ENCODE measurements at places on chromosomes 4 and X.

DNA sequence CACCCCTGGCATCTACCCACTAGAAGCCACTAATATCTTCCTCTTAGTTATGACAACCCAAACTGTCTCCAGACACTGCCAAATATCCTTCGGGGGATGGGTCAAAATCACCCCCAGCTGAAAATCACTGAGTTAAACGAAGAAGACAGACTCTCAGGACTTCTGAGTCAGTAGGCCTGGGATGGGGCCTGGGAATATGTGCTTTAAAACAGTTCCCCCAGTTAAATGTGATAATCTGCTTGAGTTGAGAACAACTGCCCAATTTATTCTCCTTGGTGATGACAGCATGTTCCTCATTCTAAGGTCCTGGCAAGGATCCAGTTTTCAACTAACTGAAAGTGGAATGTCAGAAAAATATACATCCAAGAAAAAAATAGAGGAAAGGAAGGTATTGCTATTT, 52.4 kb downstream of the CBLL2 start:
- no peak for DNase-seq

- DNase-seq = no peak
Observed at GRCh38 chrX:47578692-47579091, 3.5 kb upstream of the TIMP1 start.

- no peak for DNase-seq
Observed at GRCh38 chr4:78613522-78614321, 62.2 kb downstream of the ANXA3 start.

- DNase-seq = no peak
Observed at GRCh38 chrX:15929194-15929593, 74.6 kb upstream of the AP1S2 start.

DNA sequence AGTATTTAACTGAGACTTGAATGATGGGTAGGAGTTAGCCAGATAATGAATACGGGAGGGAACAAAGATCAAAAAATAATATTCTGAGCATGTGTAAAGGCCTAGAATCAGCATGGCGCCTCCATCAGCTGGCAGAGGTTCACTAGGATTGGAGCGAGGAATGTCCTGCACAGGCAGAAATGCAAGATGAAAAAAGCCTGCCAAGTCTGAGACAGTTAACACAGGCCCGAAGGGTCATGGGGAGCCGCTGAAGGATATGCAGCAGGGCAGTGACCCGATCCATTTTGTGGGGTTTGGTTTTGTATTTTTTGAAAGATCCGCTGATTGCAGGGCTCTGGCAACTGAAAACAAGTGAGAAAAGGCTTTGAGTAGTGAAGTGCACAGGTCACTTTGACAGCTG, 40.1 kb downstream of the SMPX start:
- no peak for DNase-seq

GRCh38 chrX:47497271-47497888, 14.4 kb upstream of the ZNF41 start:
- DNase-seq = no peak

DNA sequence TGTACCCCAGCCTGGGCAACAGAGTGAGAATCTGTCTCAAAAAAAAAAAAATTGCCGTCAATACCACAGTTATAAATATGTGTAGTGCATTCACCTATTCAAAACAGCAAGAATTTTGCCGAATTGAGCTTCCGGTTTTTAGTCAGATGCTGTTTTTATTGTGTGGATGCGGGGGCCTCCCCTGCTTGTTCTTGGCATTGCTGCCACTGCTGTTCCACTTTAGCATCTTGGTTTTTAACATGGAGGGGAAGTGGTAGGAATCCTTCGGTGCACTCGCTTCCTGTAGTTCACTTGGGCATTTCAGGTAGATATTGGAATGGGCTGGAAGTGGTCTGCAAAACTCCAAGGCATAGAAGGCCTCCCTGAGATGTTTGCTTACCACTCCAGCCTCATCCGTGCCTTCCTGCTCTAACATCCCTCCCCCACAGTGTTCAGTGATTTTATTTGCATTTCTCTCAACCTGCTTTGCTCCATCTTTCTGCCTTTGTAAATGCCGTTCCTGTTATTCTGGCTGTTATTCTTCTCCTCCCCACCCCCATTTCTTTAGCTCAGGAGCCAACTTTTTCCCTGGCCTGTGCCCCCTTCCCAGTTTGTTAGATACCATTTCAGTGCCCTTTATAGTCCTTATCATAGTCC, 25.5 kb downstream of the MOB1B start:
- no peak for DNase-seq

Measured in stimulated activated CD4-positive, alpha-beta T cell treated with anti-CD3 and anti-CD28 coated beads, TNF-alpha, amount 100 ng/mL, for 1 hour (primary cell).